ENCODE measurements at places on chromosomes 12 and 14.

- no peak for DNase-seq
Measured at GRCh38 chr14:56284641-56285040, 166.4 kb downstream of the PELI2 start.

DNA sequence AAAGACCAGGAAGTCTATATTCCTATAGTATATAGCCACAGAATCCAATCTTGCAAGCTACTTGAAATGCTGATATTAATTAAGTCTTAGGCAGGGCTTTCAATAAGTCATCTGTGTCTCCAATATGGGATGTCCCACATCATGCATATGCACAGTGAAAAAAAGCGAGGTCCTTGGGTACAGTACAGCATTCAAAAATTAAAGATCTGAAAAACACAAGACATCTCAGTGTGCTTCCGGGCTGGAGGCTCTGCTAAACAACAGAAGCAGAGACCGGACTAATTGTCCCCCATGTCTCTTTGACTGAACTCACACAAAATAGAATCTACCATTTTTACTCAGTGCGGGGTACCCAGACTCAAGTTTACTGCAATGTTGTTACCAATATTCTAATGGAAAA is 156.0 kb downstream of the DAD1 start:
- no peak for DNase-seq

GRCh38 chr14:83163016-83163415 is 1629.4 kb upstream of the SEL1L start:
- no peak for DNase-seq

DNA sequence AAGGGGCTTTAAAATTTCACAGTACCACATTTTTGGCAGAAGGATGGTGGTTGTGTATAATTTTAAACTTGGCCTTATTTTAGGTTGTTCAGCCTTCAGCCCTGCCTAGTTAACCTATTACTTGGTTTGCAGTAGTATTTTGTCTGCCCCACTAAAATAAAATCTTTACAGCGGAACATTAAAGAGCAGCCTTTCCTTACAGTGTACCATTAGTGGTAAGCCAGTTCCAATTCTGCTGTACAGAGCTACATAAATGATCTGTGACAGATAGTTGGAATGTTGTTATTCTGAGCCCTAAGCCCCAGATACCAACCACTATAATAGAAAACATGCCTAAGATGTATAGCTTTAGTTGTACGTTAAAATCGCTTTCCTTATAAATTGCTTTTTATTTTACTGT is 56.2 kb downstream of the SLC38A6 start:
- DNase-seq: no peak

GRCh38 chr14:93269341-93270068 is 62.4 kb downstream of the UBR7 start:
- no peak for DNase-seq

GRCh38 chr12:113533842-113534375 is 62.2 kb upstream of the LHX5 start:
- no peak for DNase-seq

GRCh38 chr12:8680533-8680932 is 17.3 kb upstream of the RIMKLB start:
- DNase-seq: no peak

GRCh38 chr12:87427770-87428169 is 601.4 kb downstream of the C12orf50 start:
- DNase-seq: no peak

DNA sequence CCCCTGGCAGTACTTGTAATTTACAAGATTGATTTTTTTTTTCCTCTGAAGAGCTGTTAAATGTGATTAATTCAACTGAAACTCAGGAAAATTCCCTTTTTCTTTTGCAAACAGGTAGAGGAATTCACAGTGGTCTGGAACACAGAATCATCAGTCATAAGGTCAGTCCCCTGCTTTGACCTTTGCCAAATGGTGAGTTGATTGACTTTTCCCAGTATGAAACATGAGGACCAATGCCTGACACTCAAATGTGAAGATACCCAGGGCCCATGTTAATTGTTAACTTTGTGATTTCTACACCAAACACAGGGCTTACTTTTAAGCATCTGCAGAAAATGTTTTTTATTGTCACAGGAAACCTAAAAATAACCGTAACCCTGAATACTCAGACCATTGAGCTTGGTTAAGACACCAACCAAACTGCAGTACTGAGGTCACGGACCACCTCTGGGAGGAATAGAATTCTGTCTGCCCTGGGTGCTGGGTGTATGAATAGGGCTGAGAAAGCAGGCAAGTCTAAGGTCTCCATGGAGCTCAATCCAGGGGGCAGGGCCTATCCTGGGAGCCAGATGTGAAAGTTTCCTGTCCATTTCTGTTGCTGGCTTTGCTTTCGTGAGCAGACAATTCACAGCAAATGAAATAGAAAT is 192.4 kb downstream of the TMX1 start:
- DNase-seq: no peak

DNA sequence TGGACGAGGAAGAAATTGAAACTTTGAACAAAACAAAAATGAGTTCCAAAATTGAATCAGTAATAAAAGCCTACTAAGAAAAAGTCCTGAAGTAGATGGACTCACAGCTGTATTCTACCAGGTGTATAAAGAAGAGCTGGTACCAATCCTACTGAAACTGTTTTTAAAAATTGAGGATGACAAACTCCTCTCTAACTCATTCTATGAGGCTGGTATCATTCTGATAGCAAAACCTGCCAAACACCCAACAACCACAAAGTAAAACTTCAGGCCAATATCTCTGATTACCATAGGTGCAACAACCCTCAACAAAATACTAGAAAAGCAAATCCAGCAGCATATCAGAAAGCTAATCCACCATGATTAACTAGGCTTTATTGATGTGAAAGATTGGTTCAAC is 33.9 kb upstream of the LDHB start:
- DNase-seq: no peak

GRCh38 chr12:66916189-66916588 is 237.3 kb upstream of the GRIP1 start:
- DNase-seq: no peak

DNA sequence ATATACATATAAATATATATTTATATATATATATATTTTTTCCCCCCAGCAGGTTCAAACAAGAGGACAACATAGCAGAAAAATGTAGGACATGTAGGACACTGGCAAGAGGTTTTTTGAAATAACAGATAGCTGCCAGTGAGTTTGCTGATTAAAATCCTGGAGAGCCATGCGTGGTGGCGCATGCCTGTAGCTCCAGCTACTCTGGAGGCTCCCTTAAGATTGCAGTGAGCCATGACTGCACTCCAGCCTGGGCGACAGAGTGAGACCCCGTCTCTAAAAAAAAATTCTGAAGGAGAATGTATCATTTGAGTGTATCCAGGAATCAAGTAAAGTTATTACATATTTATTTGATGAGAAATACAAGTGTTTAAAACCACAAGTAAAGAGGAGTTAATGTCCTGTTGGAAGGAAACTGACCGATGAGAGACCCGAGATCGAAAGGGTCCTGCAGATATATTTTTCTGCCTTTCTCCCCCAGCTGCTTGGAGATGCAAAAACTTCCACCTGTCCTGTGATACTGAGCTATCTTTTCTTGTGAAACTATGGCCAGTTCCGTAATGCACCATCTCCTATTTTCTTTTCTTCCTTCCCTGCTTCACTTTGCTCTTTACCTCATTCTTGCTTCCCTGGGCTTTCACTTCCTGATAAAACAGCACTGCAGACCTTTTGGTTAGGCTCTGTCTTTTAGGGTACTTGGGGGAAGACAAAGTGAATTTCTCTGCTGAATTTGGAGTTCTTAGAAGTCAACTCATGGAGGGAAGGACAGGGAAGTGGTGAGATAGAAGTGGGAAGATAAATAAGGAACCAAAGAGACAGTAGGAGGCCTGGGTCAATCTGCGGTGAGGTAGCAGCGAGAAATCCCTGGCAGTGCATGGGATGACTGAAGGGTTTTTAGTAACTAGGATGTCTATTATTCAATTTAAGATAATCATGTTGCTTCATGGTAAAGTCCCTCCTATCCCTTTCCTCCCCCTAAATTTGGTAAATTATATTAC is 41.2 kb upstream of the SLC2A13 start:
- no peak for DNase-seq

DNA sequence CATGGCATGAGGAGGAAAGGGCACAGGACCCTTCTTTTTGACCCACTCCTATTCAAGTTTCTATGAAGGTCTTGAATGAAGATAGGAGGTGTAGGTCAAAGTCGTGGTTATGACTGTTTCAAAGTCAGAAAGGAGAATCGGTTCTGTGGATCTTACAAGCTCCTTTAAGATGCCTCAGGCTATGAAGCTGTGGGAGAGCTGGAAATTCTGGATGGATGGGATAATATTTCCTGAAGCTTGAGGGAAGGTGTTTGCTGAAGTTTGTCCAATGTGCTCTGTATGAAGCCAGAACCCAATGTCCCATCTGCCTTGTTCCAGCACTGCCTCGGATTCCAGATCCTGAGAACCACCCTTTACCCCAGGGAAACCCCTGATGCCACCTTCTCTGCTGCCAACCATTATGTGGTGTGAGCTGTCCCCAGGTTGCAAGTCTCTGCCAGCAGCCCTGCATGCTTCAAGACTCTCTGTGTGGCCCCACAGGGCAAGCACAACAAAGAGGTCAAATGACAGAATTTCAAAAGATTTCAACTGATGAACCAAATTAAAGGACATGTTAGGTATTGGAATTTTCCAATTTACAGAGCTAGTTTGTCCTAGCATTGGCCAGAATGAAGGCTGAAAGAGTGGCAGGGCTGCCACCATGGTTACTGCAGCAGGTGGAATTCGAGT is 472.0 kb downstream of the RGS6 start:
- no peak for DNase-seq

DNA sequence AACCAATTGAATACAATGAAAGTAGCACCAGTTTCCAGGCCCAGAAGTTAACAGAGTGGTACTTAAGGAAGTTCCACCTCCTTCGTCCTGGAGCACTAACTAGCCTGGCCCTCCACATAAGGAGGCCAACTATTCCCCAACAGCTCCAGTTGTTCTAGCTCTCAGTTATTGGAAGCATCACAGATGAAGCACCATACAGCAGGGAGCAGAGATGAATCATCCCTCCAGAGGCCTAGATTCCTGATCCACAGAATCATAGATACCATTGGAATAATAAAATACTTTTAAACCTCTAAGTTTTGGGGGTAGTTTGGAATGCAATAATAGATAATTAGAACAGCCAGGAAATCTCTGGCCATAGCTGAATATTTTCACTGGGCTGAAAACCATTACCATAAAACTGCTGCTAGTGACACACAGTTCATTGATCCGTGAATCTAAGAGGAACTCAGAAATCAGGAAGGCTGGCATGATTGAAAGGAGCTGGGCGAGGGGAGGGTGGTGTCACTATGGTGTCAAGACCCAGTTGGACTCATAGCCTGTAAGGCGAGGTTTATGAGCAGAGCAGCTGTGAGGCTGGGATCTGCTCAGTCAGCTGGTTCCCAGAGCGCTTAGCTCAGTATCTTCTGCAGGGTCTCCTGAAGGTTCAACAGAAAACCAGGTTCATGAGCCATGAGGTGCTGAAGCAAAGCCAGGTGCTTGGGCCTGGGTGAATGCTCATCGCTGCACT is 371.4 kb upstream of the TMTC1 start:
- DNase-seq: no peak

DNA sequence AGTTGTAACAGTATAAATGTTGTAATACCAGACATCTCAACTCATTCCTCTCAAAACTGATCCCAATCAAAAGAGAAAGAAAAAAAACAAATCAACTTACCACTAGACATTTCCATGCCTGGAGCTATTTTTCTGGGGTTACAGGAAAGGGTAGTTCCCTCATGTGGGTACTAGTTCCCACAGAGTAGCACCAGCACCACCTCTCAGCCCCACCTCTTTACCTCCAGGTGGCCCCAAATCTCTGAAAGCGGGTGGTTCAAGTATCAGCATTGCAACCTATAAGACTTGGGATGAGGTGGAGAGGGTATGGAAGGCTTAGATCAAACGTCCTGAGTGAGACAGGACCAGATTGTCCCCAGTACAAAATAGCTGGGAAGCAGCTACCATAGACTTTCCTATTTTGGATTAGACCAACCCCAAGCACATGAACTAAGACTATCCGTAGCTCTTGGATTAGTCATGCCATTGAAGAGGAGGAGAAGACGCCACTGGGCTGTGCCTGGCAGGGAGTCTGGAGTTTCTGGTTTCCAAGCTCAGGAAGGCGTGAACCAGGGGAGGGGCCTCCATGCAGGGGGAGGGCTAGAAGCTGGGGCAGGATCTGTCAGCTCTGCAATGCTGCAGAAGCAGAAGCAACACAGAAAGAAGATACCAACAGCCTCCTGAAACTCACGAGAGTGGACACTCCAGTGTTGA is at the start of gene SLC39A2:
Gene SLC39A2, plus strand, starts transcription at position 620 of the 693 bp plus-strand sequence. CDS start 154 bp downstream, outside the sequence.
- DNase-seq: peak; percentile 92

- DNase-seq: no peak
Measured at GRCh38 chr12:31600750-31601149, 9.8 kb upstream of the DENND5B start.

GRCh38 chr14:100654814-100655740 is 67.9 kb upstream of the BEGAIN start:
- DNase-seq: peak; percentile 65

DNA sequence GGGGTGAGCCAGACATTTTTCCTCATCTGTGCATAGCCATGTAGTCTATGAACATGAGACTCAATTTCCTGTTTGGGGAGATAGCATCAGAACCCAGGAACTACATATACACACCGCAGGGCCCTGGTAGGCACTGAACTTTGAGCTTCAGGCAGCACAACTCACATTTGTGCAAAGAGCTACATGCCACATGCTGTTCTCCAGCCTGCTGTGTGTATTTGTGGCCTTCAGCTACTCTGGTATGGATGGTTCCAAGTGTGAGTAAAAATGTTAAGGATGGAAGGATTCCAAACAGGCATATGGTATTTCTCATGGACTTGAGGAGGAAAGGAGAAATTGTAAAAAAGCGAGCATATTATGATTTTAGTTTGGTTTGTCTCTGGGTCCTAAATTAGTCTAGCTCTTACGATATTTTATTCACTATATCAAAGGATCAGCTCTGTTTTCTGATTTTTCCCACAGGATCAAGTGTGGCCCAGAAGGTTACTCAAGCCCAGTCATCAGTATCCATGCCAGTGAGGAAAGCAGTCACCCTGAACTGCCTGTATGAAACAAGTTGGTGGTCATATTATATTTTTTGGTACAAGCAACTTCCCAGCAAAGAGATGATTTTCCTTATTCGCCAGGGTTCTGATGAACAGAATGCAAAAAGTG is 422.4 kb upstream of the OR4E1 start:
- no peak for DNase-seq

DNA sequence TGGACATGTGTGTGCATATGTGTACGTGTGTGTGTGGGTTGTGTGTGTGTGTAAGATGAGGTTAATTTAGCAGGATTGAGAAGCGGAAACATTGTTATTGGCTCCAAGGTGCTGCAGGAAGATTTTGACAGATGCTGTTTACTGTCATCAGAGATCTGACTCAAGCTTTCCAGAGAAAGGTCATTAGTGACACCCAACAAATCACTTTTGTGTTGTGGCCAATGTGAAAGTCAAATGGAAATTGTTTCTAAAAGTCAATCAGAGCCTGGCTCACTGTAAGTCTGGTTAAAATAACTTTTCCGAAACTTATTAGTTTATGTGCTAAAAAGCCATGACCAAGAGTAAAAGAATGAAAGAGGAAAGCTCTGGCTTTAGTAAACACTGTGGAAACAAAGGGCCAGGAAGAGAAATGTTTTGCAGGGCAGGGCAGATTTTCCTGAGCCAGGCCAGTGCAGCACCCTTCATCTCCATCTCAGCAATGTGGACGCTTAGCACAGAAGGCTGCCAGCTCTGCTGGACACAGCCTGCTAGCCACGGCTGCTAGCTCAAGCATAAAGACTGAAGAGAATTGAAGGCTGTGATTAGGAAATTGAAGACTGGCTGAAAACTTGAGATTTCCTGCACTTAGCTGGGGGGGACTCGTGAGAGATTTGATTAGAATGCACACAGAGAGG is 235.8 kb downstream of the NEDD1 start:
- DNase-seq: no peak

All from colonic mucosa (tissue), 4 donors.